Activated CD4-positive, alpha-beta T cell treated with anti-CD3 and anti-CD28 coated beads, Interleukin-2, amount 10 ng/mL, durations not matched to agents 24 days and 14 days (primary cell): ENCODE measurements at places on chromosomes 2 and 18.

DNA sequence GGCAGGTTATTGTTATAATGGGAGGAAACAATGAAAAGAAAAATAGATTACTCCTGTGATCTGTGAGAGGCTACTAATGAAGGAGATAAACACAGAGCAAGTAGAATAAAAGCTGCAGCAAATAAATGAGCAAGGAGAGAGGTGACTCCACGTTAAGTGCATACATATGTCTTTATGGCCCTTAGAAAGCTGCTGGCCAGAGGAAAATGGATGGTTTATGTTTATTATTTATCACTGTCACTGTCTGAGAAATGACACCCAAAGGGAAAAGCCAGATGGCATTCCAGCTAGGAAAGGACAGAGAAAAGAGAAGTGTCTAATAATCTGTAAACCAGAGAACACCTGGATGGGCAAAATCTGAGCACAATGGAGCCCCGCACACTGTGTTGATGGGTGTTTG lies 122.9 kb upstream of the DDX18 start:
- no peak for DNase-seq

GRCh38 chr2:178306352-178307073 lies 112.2 kb downstream of the OSBPL6 start:
- DNase-seq: peak; percentile 82

- no peak for DNase-seq
Observed at GRCh38 chr2:128599700-128600099, 281.0 kb upstream of the HS6ST1 start.

- DNase-seq: no peak
Observed at GRCh38 chr2:225379856-225380255, 19.7 kb upstream of the NYAP2 start.

DNA sequence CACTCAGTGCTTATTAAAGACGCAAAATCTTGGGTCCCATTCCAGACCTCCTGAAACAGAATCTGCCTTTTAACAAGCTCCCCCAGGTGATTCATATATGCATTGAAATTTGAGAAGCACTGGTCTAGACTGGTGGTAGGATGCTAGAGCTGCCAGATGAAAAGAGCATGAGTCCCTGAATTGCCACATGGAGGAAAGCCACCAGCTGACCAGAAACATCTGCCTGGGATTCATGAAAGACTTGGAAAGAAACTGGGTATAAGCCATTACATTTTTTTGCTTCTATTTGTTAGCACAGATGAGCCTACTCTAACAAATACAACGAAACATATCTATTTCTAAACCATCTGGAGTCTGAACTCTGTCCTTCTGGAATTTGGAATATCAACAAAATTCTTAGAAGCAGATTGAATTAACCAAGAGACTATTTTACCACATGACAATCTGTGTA lies 228.9 kb downstream of the RBM43 start:
- no peak for DNase-seq

DNA sequence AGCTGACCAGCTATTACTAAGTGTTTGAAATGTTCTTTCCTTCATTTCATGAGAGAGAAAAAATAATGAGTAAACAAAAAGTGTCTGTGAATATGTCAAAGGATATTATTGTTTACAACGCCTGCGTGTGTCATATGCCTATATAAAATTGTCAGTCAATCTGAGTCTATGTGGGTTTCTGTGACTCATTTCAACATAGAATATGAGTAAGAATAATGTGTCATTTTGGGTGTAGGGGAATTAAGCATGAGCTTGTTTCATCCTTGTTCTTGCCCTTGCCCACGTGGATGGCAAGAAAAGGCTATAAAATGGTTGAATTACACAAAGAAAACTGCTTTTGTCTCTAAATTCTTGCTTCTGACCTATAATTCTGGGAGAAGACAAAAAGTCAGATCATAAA lies 466.0 kb downstream of the PTH2R start:
- no peak for DNase-seq
